ENCODE measurements at places on chromosomes 1 and 21.
A peak's percentile ranks its signal among the peaks of the same experiment; 100 is the strongest.

DNA sequence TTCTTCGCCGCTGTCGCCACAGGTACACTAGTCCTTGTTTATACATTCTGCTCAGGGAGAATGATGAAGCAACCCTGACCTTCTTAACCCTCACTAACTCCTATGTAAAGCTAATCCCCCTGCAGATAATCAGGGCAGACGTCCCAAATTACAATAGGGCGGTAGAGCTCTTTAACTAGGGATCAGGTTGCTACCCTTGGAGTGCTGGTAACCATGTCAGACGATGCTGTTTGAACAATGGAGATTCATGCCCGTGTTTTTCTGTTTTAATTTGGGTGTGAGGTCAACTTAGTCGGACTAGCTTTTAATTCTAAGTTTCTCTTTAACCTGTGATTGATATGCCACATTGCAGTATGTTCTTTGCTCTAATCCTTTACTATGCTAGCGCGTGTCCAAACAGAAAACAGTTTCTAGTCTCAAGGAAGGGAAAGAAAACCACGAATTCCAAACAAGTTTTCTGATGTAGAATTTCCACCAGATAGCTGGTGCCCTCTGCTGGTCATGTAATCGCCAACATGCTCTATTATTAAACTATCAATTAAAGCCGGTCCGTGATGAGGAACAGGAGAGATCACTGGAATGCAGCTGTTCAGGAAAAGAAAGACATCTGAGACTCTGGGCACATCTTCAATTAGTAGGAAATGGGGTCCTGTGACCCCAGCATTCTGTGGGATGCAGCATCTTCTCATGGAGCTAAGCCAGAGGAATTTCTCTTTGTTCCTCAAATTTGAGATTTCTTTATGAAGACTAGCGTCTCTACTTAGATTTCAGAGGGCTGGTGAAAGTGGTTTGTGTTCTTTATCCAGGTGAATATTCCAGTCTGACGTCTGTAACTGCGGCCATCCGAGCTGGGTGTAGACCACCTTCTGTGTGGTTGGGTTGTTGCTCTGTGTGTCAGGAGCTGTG is 18.3 kb upstream of the VAMP3 start:
- peak; percentile 19 for DNase-seq

DNA sequence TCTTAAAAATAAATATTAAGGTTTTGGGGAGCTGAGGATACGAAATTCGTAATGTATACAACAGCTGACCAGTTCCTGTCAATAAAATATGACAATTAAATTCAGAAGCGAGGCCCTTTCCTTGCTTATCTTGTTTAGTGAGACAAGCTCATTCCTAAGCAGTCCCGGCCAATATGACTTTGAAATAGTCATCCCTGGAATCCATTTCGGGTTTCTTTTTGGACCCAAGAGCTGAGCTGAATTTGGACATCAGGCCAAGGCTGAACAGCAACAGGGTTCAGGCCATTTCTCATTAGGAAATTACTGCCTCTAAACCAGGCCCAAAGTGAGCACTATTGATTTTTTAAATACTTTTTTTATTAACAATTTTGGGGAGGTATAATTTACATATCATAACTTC is 17.3 kb upstream of the FMN2 start:
- DNase-seq: no peak

- no peak for DNase-seq
Observed at GRCh38 chr1:188599313-188599712, 1770.6 kb downstream of the PLA2G4A start.

DNA sequence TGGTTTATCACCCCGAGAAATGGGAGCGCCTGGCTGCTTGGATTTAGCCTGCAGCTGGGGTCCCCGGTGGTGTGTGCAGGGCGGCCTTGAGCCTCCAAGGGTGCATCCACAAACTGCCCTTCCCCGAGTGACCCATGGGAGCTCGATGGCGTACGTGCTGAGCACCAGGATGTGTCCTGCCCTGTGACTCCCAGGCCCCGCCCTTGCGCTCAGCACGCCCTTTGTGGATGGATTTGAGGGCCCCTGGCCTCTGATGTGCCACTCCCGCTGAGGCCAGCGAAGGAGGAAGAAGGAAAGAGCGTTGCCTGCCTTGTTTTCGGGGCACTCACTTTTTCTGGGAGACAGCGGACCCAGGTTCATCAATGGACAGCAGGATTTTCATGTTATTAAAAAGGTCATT is 1.7 kb upstream of the TFF3 start:
- DNase-seq: no peak

DNA sequence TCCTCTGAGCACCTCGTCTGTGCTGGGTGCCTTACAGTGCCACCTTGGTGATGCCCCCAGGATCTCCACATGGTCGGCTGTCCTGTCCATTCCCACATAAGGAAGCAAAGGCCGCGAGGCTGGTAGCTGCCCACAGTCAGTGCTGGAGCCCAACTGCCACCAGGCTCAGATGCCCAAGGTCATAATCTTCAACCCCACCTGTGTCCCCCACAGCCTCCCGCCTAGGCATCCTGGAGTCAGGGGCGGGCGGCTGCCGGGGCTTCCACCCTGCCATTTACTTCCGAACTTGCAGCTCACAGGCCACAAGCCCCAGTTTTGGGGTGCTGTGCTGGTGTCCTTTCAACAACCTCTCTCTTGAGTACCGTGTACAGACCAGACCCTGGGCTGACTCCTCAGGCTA is 126.3 kb downstream of the CASZ1 start:
- no peak for DNase-seq

DNA sequence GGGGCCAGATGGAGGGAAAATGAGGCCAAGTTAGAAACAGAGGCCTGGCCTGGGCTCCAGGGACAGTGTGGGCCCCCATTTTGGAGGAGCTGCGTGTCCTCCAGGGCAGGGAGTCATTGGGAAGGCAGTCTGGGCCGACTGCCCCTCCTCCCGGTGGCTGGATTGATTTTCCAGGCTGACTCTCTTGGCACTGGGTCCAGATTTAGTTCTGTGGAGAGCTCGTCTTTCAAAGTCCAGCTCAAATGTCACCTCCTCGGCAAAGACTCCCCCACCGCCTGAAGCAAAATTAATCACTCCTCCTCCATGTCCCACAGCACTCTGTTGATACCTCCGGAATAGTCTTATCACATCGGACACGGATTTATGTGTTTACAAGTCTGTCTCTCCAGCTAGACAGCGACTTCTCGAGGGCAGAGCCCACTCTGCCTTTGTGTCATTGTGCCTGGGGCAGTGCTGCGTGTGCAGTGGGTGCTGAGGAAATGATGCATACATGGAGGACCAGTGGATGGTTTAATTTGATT is 175.1 kb downstream of the CAMTA1 start:
- DNase-seq: no peak

GRCh38 chr1:66176832-66177231 is 357.1 kb upstream of the SGIP1 start:
- DNase-seq: no peak

DNA sequence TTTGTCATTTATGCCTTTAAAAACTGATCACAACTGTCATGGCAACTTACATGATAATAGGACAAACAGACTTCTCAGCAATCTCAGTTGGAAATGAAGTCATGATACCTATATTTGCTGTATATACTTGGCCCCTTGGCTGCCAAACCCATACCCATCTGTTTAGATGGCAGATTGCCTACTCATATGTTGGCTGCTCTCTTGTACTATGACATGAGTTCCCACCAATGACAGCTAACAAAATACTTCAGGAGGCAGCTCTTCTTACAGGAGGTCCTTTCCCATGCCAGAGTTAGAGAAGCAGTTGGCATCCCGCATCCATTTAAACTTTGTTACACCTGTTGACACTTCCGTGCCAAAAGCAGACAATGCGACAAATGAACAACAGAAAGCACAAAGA is 603.1 kb upstream of the ADGRL2 start:
- DNase-seq: no peak

GRCh38 chr1:84253036-84253435 is 48.5 kb upstream of the SAMD13 start:
- no peak for DNase-seq

GRCh38 chr21:26227130-26227529 is 56.6 kb upstream of the APP start:
- no peak for DNase-seq

DNA sequence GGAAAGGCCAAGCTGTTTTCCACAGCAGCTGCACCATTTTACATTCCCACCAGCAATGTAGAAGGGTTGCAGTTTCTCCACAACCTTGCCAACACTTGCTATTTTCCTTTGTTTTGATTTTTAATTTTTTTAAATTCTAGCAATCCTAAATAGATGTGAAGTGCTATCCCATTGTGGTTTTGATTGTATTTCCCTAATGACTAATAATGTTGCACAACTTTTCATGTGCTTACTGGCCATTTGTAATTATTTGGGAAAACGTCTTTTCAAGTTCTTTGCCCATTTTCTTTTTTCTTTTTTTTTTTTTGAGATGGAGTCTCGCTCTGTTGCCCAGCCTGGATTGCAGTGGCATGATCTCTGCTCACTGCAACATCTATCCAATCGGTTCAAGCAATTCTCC is 53.9 kb downstream of the VCAM1 start:
- no peak for DNase-seq

DNA sequence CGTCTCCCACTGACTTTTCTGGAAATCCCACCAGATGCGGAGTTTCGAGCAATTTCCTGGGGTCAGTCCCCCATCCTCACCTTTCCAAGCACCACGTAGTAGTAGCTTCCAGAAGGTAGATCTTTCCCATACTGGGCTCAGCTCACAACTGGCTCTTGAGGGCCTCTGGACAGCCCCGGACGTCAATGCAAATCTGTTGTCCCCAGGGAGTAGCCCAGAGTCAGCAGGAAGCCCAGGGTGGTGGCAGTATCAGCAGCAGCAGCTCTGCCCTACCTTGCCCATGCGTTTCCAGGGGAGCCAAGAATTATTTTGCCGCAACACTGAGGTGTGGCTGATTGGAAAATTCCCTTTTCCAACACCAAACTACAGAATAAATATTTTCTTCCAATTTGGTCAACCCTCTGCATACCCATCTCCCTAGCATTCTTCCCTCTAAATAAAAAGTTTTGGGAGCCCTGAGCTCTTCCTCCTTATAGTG is 70.3 kb downstream of the CD46 start:
- DNase-seq: no peak

- DNase-seq: no peak
Observed at GRCh38 chr1:210288116-210288515, 40.6 kb upstream of the HHAT start.

GRCh38 chr21:44405091-44405947 is 50.0 kb upstream of the LRRC3 start:
- no peak for DNase-seq

DNA sequence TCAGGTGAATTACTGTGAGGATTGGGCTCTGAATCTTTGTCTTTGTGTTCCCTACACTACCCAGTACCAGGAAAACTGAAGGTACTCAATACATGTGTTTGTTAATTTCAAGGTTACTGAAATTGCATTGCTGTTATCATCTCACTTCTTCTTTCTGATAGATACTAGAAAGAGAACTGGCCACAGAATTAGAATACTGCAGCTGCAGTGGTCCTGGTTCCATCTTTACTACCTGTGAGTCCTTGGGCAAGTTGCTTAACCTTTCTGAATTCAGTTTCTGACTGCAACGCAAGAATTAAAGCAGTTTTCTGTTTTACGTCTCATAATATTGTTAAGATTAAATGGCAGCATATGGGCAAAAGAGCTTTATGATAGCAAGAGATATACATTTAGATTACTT is 263.5 kb downstream of the LMO4 start:
- no peak for DNase-seq

DNA sequence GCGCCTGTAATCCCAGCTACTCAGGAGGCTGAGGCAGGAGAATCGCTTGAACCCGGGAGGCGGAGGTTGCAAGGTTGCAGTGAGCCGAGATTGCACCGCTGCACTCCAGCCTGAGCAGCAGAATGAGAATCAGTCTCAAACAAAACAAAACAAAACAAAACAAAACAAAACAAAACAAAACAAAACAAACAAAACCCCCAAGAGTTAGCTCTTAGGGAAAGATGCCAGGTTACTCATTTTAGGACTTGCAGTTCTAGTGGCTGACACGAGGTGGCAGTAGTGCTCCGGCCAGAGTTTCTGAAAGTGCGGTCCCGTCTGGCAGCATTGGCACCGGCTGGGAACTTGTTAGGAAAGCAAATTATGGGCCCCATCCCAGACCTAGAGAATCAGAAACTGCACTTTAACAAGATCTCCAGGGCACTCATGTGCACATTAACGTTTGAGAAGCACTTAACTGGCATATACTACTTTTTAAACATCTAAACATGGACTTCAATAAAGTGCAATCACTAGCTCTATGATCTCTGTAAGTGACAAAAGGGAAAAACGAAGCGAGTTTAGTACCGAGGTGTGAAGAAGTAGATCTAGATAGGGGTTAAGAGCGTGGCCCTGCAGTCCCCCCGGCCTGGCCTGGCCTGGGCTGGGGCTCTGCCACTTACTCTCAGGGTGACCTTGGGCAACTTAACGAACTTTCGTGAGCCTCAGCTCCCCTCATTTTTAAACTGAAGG is 41.9 kb upstream of the TNFRSF1B start:
- peak; percentile 72 for DNase-seq

DNA sequence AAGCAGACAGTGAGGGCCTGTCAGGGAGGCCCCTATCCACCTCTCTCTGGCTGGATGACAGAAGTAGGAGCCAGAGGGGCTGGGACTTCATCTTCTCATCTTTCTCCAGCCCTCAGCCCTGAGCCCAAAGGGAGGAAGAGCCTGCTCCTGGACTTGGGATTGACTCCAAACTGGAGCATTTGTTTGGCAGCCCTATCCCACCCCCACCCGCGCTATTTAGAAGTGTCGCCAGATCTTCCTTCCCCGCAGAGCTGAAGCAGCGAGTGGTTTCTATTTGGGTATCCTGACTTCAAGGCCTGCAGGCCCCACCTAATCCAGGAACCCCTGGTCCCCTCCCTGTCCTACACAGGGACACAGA is 9.6 kb downstream of the NES start:
- DNase-seq: no peak

GRCh38 chr1:91054780-91055481 is 33.1 kb upstream of the ZNF644 start:
- no peak for DNase-seq

DNA sequence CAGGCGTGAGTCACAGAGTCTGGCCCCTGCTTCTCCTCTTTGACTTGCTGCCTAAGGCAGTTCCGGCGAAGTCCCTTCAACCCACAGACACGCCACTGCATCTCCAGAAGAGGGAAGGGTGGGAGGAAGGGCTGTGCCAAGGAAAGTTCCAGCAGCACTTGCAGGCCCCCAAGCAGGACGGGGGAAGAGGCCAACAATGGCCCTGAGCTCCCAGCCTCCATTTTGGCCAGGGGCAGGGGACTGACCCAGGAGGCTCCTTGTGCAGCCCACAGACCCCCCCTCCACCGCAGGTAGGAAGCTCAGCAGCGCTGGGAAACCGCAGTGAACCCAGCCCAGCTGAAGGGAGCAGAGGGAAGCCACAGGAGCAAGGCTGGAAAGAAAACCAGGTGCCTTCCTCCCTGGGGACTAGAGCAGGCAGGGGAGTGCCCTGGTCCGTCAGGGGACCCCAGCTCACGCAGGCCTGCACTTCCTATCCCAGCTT is 35.4 kb downstream of the ACOT7 start:
- DNase-seq: no peak

Measured in stimulated activated CD4-positive, alpha-beta T cell treated with anti-CD3 and anti-CD28 coated beads, Interleukin-1b, Interleukin-23, amount 100 ng/mL, for 48 hours (primary cell).